ENCODE measurements at places on chromosomes 3 and 15. TPM values are rescaled to one million over a fixed set of nuclear protein-coding genes. Genes with fewer than 3 reads are reported as not detected.

The GOLGA6L2 gene
- total RNA-seq = not detected

The FAM81A gene
- 0.35 TPM for total RNA-seq

The XCR1 gene
- not detected for total RNA-seq

The EMC7 gene
- total RNA-seq = 45.8 TPM

The AGBL1 gene
- not detected for total RNA-seq

The FGF7 gene
- not detected for total RNA-seq

The CYP8B1 gene
- total RNA-seq = not detected

GRCh38 chr15:69790632-69791031, 307.1 kb downstream of the TLE3 start:
- no peak overlapping the region for H3K4me3 ChIP-seq
- no peaks in the 10 kb centered on the region for H3K36me3 ChIP-seq
- no peak overlapping the region for H3K27ac ChIP-seq
- DNase-seq = no peak
- no peaks in the 10 kb centered on the region for H3K27me3 ChIP-seq

- no peaks in the 10 kb centered on the region for H3K27me3 ChIP-seq
- no peak overlapping the region for H3K4me3 ChIP-seq
- H3K4me1 ChIP-seq = no peaks in the 10 kb centered on the region
- H3K36me3 ChIP-seq = no peaks in the 10 kb centered on the region
- H3K27ac ChIP-seq = no peak overlapping the region
These were observed 332.8 kb downstream of the CNTN3 start for GRCh38 chr3:74281705-74282104.

- H3K27me3 ChIP-seq = no peaks in the 10 kb centered on the region
- peaks cover 7% of the 10 kb centered on the region for H3K4me1 ChIP-seq
- H3K36me3 ChIP-seq = no peaks in the 10 kb centered on the region
These were observed 68.4 kb upstream of the NR2F2 start for GRCh38 chr15:96262097-96262496.

DNA sequence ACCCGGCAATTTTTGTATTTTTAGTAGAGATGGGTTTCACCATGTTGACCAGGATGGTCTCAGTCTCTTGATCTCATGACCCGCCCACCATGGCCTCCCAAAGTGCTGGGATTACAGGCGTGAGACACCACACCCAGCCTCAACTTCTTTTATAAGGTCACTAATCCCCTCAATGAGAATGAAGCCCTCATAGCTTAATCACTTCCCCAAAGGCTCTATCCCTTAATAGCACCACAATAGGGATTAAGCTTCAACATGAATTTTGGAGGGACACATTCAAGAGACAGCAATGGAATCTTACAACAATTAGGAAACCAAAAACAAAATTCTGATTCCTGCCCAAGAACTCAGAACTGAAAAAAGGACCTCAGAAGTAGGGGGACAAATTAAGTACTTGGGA, 126.8 kb downstream of the ATP1B3 start:
- no peak for DNase-seq
- H3K36me3 ChIP-seq = peaks cover 14% of the 10 kb centered on the region
- no peak overlapping the region for H3K27ac ChIP-seq
- H3K27me3 ChIP-seq = no peaks in the 10 kb centered on the region

DNA sequence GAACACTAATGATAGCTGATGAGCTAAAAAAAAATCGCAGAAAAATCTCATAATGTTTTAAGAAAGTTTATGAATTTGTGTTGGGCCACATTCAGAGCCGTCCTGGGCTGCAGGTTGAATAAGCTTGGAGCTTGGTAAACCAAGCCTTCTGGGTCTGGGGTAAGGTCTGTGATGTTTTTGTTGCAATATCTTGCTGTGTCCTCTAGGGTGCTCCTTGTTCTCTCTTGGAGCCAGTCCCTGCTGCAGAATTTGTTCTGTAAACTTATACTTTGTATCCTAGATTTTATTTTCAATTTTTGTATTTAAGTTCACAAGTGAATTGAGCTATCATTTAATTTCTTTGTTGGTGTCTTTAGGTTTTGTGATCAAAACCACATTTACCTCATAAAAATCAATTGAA, 143.7 kb downstream of the NR1D2 start:
- H3K27me3 ChIP-seq = no peaks in the 10 kb centered on the region
- no peaks in the 10 kb centered on the region for H3K36me3 ChIP-seq
- no peak overlapping the region for H3K27ac ChIP-seq
- peak; percentile 43 for DNase-seq
- no peak overlapping the region for H3K4me3 ChIP-seq
- no peaks in the 10 kb centered on the region for H3K4me1 ChIP-seq

GRCh38 chr15:80615783-80616391, 79.2 kb upstream of the ABHD17C start:
- no peaks in the 10 kb centered on the region for H3K4me1 ChIP-seq
- no peak for DNase-seq
- H3K4me3 ChIP-seq = no peak overlapping the region
- no peaks in the 10 kb centered on the region for H3K27me3 ChIP-seq
- no peaks in the 10 kb centered on the region for H3K36me3 ChIP-seq

DNA sequence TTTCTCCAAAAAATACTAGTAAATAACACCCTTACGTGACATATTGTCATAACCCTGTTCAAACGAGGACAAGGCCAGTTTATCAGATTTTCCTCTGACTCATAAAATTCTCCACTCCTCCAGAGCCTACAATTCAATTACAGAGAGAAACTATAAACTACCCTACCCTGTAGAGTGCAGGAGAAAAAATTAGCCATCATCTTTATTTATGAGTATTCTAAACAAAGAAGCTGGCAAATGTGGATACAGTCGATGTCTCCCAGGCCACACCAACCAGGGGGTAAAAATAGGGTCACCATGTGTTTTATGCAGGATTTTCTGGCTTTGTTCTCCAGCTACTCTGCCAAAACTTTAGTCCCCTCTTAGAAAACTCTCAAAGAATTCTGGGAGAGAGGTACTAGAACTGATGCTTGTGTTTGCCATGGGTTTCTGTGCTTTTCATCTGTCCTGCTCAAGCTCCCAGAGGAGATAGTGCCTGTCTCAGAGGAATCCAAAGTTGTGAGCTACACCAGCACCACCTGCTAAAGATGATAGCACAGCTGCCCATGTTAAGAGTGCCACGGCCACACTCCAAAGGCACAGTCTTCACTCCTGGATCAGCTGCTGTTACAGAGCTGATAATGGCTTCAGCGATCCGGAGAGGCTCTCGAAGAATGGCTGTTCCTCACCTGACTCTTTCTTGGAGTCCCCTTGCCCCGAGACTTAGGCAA, 150.2 kb downstream of the IMPG2 start:
- no peaks in the 10 kb centered on the region for H3K36me3 ChIP-seq
- DNase-seq = no peak
- H3K27me3 ChIP-seq = no peaks in the 10 kb centered on the region
- H3K27ac ChIP-seq = no peak overlapping the region
- H3K4me1 ChIP-seq = no peaks in the 10 kb centered on the region

Measured in endodermal cell (in vitro differentiated cells).